ENCODE measurements at places on chromosomes 11 and 22.

DNA sequence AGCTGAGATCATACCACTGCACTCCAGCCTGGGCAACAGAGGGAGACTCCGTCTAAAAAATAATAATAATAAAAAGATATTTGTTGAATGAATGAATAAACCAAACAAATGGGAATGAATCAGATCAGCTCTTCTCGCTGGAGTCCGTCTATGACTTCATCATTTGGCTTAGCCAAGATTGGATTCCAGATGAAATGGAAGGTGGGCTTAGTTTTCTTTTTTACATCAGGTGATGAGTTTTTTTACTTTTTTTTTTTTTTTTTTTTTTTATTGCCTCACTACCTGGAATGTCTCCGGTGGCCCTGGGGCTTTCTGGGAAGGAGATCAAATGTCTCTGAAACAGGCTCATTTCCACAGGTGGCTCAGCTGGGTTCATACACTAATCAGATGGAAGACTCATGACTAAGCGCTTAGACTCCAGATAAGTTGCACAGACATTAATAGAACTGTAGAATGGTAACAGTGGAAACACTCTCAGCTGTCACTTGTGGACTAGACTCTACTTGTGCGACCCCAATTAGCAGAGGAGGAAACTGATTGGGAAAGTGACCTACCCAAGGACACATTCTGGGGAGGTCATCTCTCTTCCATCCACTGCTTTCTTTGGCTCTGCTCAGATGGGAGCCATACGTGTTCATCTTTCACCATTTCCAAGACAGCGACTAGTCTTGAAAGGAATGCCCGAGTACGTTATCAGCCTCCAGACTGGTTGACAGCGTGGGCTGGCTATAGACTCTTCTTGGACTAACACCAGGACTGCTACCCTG lies 20.5 kb upstream of the RBFOX2 start:
- DNase-seq: no peak

GRCh38 chr11:12050470-12051286 lies 42.3 kb upstream of the DKK3 start:
- no peak for DNase-seq

DNA sequence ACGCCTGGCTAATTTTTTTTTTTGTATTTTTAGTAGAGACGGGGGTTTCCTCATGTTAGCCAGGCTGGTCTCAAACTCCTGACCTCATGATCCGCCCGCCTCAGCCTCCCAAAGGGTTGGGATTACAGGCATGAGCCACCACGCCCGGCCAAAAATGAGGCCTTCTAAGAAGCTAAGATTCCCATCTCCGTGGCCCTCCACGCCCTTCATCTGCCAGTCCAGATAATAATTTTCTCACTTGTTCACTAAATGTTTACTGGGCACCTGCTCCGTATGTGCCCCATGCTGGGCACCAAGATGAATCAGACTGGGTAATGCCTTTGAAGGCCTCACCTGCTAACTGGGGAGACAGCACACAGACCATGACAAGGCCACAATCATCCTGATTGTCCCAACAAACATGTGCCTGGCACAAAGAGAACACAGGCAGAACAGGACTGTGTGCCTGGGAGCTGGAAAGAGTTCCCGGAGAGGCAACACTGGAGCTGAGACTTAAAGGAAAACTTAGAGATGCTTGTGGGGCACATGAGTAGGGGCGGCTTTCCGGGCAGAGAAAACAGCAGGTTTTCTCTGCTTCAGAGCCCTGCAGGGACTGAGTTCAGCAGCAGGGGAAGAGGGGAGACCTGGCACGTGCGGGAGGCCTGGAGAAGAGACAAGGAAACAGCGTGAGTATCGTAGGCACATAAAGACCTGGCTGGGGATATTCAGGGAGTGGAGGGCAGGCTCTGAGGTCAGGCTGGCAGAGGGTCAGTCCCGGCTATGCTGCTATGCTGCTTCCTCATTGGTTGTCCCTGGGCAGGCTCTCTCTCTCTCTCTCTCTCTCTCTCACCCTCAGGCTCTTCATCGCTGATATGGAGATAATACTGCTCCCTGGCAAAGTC lies 2.4 kb downstream of the KIAA0930 start:
- DNase-seq: no peak

GRCh38 chr11:74276581-74276980 lies 34.9 kb downstream of the P4HA3 start:
- DNase-seq: no peak

- DNase-seq: no peak
Measured at GRCh38 chr11:117977029-117977428, 9.2 kb upstream of the IL10RA start.

DNA sequence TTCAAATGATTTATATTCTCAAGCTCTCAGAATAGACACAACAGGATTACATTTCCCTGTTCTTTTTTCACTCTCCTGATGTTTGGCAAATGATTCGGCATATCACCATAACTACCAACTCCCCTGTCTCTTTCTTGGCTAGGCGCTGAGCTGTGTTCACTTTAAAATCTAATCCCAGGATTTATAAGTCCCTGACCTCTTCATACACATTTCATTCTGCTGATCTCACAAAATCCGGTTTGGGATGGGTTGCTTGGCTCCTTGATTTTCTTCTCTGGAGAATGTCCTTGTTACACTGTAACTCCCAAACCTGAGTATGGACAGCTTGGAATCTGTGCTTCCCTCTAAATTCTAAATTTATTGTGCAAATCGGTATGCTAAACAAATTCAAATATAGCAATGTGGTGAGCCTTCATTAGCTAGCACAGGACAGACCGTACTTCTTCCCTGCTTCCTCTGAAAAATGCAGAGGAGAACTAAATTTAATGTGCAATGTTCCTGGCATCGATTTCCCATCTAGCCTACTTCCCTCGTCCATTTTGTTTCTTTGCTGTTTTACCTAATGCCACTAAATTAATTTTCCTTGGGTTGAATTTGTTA lies 858.5 kb upstream of the FAT3 start:
- DNase-seq: peak; percentile 89

GRCh38 chr11:72724021-72724551 lies 28.1 kb downstream of the ARAP1 start:
- DNase-seq: no peak

DNA sequence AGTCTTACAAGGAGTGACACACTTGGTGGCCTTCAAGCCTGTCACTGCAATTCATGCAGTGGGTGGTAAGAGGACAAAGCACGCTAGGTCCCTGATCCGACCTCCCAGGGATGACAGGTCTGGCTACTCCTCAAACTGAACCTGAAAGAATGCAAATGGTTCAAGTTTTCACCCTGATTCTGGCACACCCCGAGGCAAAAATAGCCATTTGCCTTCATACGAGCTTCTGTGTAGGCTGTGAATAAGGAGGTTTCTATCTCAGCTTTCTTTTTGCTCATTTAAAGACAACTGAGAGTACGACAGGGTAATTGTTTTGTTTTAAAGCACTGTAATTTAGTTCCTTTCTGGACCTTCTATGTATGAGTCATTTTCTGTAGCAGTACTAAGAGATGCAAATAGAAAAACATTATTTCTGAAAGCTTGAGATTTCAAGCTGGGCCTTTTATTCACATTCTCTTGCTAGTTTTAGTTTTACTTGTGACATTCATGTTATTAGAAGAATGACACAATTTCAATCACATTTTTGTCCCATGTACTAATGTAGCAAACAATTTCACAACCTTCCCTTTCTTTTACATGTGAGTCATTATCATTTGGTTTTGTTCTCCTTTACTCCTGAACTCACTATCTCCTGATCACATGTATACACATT lies 56.6 kb upstream of the FDX1 start:
- DNase-seq: no peak

- no peak for DNase-seq
Measured at GRCh38 chr11:118975771-118976709, 4.5 kb downstream of the FOXR1 start.

DNA sequence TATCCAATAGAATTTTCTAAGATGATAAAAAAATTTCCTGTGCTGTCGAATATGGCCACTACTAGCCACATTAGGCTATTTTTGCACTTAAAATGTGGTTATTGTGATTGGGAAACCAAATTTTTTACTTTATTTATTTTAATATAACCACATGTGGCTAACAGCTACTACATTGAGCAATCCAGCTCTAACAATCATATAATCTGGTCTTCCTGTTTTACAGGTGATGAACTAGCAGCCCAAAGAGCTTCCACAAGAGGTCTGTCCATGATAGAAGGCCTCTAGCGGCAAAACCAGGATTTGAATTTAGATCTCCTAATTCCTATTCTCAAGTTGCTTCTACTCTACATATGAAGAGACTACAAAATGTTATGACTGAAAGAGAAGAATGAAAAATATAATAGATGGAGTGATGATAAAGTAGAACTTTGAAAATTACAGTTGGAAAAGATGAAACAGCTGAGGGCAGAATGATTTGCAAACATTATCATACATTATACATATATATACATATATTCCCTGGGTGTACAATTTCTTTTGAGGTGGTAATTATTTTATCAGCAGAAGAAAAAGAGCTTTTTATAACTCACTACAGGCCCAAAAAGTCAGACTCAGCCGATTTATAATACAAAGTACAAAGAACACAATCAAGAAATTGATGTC lies 363.5 kb upstream of the PITPNB start:
- DNase-seq: no peak

GRCh38 chr11:131666006-131666405 lies 295.6 kb downstream of the NTM start:
- DNase-seq: no peak

GRCh38 chr11:105109855-105110687 lies 29.5 kb downstream of the CARD18 start:
- peak; percentile 22 for DNase-seq

- no peak for DNase-seq
Measured at GRCh38 chr11:103946793-103947545, 89.5 kb upstream of the DDI1 start.

GRCh38 chr11:104001561-104002056 lies 34.8 kb upstream of the DDI1 start:
- peak; percentile 63 for DNase-seq

DNA sequence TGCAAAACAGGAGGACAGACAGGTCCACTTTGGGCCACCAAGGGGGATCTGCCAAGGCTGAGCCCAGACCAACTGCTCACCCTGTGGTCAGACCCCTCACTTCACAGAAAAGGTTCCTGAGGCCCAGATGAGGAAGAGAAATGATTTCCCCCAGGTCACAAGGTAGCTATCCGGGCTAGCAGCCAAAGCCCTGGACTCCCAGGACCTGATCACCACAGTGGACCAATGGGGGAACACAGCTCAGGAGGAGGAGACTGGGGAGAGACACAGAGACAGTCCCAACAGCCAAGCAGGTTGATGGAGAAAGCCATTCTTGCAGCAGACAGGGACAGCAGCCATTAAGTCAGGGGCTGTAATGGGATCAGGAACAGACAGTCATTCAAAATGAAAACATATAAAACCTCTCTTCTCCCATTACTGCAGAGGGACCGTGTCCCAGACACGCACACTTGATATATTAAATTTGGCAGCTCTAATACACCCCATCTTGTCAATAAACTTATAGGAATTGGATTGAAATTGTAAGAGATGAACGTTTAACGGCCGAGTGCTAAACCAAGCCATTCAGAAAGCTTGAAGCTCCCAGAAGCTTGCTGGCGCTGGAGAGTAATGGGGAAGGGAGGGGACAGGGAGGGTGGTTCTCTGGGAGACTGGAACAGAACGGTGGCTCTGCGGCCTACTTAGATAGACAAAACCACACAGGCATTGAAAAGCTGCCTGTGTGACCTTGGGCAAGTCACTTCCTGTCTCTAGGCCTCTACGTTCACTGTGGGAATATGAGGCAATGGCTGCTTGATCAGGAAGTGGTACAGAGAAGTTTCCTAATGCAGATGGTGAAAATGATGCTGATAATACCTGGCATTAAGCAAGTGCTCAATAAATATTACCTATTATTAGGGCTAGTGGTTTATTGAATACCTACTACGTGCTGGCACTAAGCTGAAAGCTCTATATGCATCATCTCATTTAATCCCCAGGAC lies 16.0 kb downstream of the ZMAT5 start:
- no peak for DNase-seq

GRCh38 chr11:133386262-133386661 lies 146.0 kb downstream of the OPCML start:
- DNase-seq: peak; percentile 38

DNA sequence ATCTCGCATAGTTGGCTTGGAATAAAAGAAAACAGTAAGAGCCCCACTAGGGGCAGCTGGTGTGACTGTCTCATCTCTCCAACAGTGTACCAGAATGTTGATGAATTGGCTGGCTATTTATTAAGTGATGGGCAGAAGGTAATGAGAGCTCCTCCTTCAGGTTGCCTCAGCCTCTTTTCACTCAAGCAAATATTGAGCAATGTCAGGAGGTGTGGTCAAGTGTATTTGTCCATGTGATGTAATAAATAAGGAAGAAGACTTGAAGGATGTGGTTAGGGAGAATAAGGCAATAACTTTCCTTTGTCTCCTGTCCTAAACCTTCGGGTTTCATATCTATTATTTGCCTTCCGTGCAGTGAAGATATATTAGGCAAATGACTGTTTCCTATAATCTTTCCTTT lies at the start of gene TCN1:
Gene TCN1 (minus strand): TSS at position 91 of the 400 bp plus-strand sequence. CDS start 17 bp downstream, at position 74.
- DNase-seq: no peak

DNA sequence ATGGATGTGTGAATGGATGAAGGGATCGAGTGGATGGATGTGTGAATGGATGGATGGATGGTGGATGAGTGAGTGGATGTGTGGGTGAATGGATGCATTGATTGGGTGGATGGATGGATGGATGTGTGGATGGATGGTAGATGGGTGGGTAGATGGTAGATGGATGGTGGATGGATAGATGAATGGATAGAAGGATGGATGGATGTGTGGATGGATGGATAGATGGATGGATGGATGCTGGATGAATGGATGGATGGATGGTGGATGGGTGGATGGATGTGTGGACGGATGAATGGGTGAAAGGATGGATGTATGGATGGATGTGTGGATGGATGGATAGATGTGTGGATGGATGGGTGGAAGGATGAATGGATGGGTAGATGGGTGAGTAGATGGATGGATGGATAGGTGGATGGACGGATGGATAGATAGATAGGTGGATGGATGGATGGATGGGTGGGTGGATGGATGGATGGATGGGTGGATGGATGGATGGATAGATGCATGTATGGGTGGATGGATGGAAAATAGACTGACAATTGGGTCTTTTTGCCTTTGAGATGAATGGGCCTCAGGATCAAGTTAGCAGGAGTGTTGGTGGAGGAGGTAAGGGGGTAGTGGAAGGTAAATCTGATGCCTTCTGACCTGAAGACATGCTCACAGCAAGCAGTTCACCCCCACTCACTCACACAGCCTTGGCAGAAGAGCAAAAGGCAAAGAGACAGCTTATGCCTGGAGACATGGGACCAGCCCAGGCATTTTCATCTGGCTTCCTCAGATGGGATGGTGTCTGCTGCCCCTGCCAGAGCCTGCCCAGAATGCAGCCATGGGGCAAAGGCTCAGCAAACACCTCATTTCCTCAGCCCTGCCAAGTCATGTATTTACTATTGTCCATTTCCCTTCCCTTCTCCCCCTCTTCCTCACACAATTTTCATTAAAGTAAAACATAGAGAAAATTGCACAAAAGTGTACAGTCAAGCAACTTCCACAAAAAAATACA lies 8.0 kb upstream of the FADD start:
- no peak for DNase-seq

DNA sequence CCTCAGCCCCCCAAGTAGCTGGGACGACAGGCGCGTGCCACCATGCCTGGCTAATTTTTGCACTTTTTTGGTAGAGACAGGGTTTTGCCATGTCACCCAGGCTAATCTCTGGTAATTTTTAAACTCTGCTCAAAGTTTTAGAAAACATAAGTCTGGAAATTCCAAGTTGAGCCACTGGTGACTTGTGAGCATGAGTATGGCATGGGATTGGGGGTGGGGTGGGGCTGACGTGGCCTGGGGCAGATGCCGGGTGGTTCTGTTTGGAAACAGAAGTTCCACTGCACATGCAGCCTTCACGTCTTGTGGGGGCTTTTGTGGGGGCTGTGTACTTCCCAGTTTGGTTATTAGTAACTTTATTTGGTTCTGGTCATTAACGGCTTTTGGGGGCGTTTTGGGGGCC lies 67.3 kb downstream of the PTPRJ start:
- no peak for DNase-seq

All from muscle of back (tissue), 13 donors.